ENCODE measurements at places on chromosomes 12 and 14. TPM values are rescaled to one million over a fixed set of nuclear protein-coding genes. Genes with fewer than 3 reads are reported as not detected.

DNA sequence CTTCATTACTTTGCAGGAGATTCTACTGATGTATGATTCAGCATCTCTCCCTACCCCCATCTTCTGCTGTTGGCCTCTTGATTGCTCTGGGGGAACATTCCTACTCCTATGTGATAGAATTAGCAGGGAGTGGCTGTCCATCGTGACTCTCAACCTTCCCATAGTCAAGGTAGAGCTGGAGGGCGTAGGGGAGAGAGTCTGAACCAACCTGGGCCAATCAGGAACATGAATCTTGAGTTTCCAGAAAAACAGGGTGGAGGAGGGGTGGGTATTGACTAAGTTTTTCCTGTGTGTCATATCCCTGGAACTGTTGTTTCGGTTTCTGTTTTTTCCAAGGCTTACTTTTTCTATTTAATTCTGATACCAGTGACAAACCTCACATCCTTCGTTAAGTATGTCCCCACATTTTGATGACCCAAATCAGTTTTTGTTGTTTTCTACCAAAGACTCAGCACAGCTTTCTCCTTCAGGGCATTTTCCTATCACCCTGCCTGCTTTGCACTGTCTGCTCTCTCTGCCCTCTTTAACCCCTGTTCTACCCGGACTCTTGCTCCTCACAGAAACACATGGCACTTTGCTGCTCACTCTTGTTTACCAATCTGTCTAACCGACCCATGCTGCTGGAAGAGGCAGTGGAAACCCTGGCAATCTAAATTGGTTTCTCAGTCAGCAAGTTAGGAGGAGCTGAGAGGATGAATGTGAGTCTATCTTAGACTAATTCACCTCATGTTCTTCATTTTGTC is 1428.3 kb downstream of the AACS start:
- DNase-seq, result no peak

DNA sequence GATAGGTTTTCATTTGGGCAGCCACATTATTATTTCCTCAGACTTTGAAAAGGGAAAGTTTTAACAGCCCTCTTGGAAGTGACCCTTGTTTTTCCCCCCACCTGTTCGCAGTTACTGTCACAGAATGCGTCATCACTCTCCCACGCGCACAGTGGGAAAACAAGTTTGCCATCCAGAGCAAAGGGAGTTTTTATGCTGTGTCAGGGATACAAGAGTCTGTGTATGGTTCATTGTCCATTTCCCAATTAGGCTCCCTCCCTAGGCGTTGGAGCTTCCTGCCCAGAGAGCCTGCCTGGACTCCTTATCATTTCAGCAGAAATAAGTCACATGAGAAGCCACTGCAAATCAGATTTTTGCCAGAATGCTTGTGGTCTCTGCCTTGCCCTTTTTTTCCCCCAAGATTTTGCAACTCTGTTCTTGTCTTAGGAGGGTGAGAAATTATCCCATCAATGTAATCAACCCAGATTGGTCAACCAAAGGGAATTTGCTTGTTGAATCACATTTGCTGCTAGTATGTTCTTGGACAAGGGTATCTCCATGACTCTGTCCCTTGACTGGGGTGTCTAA is 104.1 kb downstream of the IGF1 start:
- no peak for DNase-seq

The RFX4 gene
- not detected for polyA plus RNA-seq

The MOK gene
- polyA plus RNA-seq, result 24.3 TPM

The TAPBPL gene
- polyA plus RNA-seq, result 13.5 TPM

The TMBIM6 gene
- 778 TPM for polyA plus RNA-seq

Data from right renal cortex interstitium (tissue), 3 donors.